Spinal cord (tissue), 10 donors: ENCODE measurements at places on chromosomes 4 and X.

- no peak overlapping the region for H3K27ac ChIP-seq
- H3K27me3 ChIP-seq, result no peaks in the 10 kb centered on the region
- no peak overlapping the region for H3K4me3 ChIP-seq
- H3K36me3 ChIP-seq, result no peaks in the 10 kb centered on the region
These were observed 315.7 kb downstream of the FBXW7 start for GRCh38 chr4:152220201-152220666.

GRCh38 chr4:128716338-128716737, 93.2 kb upstream of the JADE1 start:
- H3K27me3 ChIP-seq, result no peaks in the 10 kb centered on the region
- H3K4me1 ChIP-seq, result no peaks in the 10 kb centered on the region
- no peak overlapping the region for H3K4me3 ChIP-seq
- no peak for DNase-seq
- no peaks in the 10 kb centered on the region for H3K36me3 ChIP-seq
- H3K27ac ChIP-seq, result no peak overlapping the region

GRCh38 chr4:153232768-153233167, 28.5 kb downstream of the TRIM2 start:
- no peak for DNase-seq
- H3K27ac ChIP-seq, result no peak overlapping the region
- no peaks in the 10 kb centered on the region for H3K36me3 ChIP-seq
- no peaks in the 10 kb centered on the region for H3K27me3 ChIP-seq

- H3K27ac ChIP-seq, result peak overlapping the region; percentile 27
- H3K27me3 ChIP-seq, result no peaks in the 10 kb centered on the region
- H3K36me3 ChIP-seq, result no peaks in the 10 kb centered on the region
- DNase-seq, result no peak
- H3K4me3 ChIP-seq, result no peak overlapping the region
These were observed 243.1 kb upstream of the FTHL17 start for GRCh38 chrX:31314921-31315320.

GRCh38 chr4:86961605-86962295, 26.9 kb downstream of the AFF1 start:
- H3K27me3 ChIP-seq, result no peaks in the 10 kb centered on the region
- H3K4me3 ChIP-seq, result no peak overlapping the region
- H3K36me3 ChIP-seq, result no peaks in the 10 kb centered on the region
- H3K4me1 ChIP-seq, result peaks cover 8% of the 10 kb centered on the region

DNA sequence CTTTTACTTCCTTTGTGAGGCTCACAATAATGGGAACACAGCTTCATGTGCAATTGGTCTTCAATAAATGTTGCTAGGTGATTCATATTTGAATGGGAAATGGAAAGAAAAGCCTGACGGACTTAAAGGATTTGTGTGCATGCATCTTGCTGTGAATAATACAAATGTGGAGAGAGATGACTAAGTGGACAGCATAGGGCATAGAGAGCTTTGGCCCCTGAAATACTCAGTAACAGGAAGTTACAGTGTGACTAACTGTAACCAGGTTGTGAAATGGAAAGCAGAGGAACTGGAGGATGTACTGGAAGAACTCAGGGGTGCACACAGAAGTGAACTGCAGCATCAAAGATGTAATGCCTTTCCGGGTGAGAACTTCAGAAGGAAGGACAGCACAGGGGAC, 206.7 kb downstream of the MGST2 start:
- no peak for DNase-seq
- no peak overlapping the region for H3K27ac ChIP-seq
- H3K27me3 ChIP-seq, result no peaks in the 10 kb centered on the region
- no peaks in the 10 kb centered on the region for H3K36me3 ChIP-seq
- peaks cover 13% of the 10 kb centered on the region for H3K4me1 ChIP-seq

- H3K4me3 ChIP-seq, result peak within 1 kb of the TSS; percentile 62
- H3K4me1 ChIP-seq, result peaks cover 19% of the 10 kb centered on the region
- DNase-seq, result no peak
These were observed at the start of gene HHIP for GRCh38 chr4:144645631-144646522. TSS of gene HHIP (plus strand) at chr4:144646156. CDS start at chr4:144646676, 520 bp downstream.

DNA sequence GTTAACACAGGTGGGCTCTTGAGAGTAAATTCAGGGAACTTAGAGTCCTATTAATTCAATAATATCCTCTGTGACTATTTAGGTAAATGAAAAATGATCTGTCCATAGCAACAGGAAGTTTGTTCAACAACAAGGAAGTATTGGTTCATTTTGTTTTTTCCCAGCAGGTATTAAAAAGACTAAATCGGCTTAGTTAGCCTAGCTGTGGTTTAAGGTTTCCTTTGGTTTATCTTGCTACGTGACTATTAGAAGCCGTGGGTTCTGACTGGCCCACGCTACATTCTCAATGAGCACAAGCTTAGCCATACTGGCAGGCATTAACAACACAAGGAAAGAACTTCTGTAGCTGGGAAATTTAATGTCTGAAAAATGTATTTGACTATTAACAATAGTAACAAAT, 168.8 kb upstream of the HS3ST1 start:
- no peaks in the 10 kb centered on the region for H3K27me3 ChIP-seq
- DNase-seq, result no peak
- H3K36me3 ChIP-seq, result no peaks in the 10 kb centered on the region
- no peak overlapping the region for H3K27ac ChIP-seq
- no peak overlapping the region for H3K4me3 ChIP-seq

GRCh38 chr4:166816890-166817289, 417.4 kb downstream of the SPOCK3 start:
- no peak for DNase-seq
- no peaks in the 10 kb centered on the region for H3K4me1 ChIP-seq
- H3K27ac ChIP-seq, result no peak overlapping the region
- no peak overlapping the region for H3K4me3 ChIP-seq

DNA sequence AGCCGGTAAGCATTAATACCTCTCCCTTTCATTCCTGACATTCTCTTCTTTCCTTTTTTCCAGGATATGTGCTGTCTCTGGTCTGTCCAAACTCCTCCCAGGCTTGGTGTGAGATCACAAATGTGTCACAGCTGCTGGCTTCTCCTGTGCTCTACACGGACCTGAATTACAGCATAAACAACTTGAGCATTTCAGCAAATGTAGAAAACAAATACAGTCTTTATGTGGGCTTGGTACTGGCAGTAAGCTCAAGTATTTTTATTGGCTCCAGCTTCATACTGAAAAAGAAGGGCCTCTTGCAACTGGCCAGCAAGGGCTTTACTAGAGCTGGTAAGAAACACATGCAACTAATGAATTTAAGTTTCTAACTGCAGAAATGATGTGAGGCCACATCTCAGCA, 8.4 kb downstream of the NIPAL1 start:
- no peaks in the 10 kb centered on the region for H3K27me3 ChIP-seq
- no peaks in the 10 kb centered on the region for H3K36me3 ChIP-seq
- peak overlapping the region; percentile 83 for H3K27ac ChIP-seq
- no peak overlapping the region for H3K4me3 ChIP-seq
- DNase-seq, result no peak

- no peak overlapping the region for H3K4me3 ChIP-seq
- no peak overlapping the region for H3K27ac ChIP-seq
- no peaks in the 10 kb centered on the region for H3K4me1 ChIP-seq
- no peaks in the 10 kb centered on the region for H3K36me3 ChIP-seq
These were observed 547.8 kb upstream of the PCDH7 start for GRCh38 chr4:30172416-30172815.

DNA sequence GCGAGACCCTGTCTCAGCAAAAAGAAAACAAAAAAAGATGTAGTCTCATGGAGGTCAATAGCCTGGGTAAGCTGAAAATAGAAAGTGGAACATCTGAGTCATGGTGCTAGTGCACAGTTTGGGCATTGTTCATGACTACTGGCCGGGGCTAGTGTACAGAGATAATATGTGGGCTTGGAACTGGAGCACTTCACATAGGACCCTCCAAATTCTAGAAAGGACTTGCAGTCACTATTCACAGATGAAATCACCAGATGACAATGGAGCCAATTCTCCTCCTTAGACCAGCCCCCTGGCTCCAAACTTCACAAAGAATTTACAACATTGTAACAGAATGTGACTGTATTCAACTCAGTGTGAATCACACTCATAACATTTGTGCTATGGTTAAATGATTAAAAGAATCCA, 367.8 kb upstream of the SLC7A11 start:
- no peak for DNase-seq
- no peaks in the 10 kb centered on the region for H3K4me1 ChIP-seq
- no peak overlapping the region for H3K4me3 ChIP-seq
- H3K27ac ChIP-seq, result no peak overlapping the region
- H3K27me3 ChIP-seq, result no peaks in the 10 kb centered on the region
- no peaks in the 10 kb centered on the region for H3K36me3 ChIP-seq

DNA sequence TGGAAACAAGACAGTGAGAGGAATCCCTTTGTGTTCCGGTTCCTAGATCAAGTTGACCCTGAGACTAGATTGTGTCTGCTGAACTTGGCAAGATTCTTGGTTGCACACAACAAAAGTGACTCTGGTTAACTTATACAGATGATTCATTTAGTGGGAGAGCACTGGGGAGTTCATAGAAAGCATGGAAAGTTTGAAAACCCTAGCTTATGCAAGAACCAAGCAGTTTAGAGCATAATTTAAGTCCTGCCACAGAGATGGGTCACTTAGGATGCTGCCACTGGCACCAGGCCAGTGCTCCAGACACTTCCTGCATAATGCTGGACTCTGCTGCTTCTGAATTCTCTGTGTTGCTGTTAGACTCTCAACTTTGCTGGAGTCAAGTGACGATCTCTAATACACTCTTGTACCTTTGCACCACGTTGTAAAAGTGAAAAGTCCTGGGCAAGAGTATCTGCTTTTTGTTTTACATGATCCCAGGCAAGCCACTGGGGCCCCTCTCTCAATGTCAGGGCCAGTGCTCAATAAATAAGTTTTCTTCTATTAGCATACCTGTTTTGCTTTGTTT, 12.7 kb upstream of the DCUN1D4 start:
- no peaks in the 10 kb centered on the region for H3K4me1 ChIP-seq
- no peak overlapping the region for H3K27ac ChIP-seq
- no peaks in the 10 kb centered on the region for H3K36me3 ChIP-seq
- DNase-seq, result no peak

- no peak for DNase-seq
These were observed 655.2 kb downstream of the RAPGEF2 start for GRCh38 chr4:159758061-159758460.

GRCh38 chrX:137998619-137999018, 432.7 kb downstream of the ZIC3 start:
- no peaks in the 10 kb centered on the region for H3K4me1 ChIP-seq
- H3K36me3 ChIP-seq, result no peaks in the 10 kb centered on the region
- H3K27me3 ChIP-seq, result peaks cover 2% of the 10 kb centered on the region
- no peak overlapping the region for H3K4me3 ChIP-seq
- no peak overlapping the region for H3K27ac ChIP-seq

DNA sequence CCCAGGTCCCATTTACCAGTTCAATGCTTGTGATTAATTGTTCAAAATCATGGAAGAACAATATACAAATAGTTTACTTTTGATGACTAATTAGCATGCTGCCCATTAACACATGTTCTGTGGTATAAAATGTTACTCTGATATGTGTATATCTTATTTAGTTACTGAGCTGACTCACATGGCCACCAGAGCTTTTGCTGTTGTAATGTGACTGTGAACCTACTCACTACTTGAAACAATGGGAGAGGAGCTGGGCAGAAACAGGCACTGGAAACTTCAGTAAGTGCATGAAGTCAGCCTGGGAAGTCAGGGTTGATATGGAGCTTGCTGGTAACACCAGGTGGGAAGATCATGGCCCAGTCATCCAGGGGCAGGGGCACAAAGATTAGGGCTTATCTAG, 72.7 kb upstream of the MAD2L1 start:
- no peaks in the 10 kb centered on the region for H3K36me3 ChIP-seq
- no peak for DNase-seq
- no peak overlapping the region for H3K4me3 ChIP-seq
- no peaks in the 10 kb centered on the region for H3K27me3 ChIP-seq
- no peak overlapping the region for H3K27ac ChIP-seq

DNA sequence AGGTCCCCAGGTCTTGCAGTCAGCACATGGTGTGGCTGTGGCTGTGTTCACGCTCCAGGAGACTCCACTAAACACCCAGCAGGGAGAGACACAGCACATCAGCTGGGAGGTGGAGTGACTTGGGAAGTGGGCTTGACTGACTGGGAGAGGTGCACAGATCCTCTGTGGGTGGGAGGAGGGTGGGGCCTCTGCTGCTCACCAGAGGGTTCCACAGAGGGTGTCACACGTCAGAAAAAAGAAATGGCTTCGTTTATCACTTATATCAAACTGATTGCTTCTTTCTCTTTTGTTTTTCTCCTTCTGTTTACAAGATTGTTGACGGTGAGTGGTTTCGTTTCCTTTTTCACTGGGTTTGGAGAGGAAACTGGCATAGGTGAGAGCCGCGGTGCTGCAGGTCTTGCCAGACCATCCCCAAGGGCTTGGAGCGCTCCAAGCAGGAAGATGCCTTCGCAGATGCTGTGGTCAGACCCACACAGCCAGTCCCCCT, 24.8 kb upstream of the FAM193A start:
- H3K36me3 ChIP-seq, result peaks cover 59% of the 10 kb centered on the region
- no peak overlapping the region for H3K27ac ChIP-seq
- no peak for DNase-seq
- no peaks in the 10 kb centered on the region for H3K4me1 ChIP-seq
- H3K4me3 ChIP-seq, result no peak overlapping the region
- H3K27me3 ChIP-seq, result no peaks in the 10 kb centered on the region

DNA sequence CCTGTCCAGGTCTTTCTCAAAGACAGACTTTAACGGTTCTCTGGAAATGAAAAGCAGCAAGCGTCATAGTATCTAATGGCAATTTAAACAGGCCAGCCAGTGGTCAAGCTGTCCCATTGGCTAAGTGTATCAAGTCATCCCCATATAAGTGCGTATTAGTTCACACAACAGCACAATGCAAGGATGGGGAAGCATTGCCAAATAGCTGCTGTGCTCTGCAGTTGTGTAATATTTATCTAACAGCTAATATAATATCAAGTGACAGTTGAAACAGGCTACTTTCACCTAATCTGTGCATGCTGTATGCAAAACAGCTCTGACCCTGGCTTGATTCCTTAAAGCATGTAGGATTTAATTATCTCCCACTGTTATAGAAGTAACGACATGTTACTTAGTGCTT, 134.8 kb upstream of the PPARGC1A start:
- DNase-seq, result no peak
- H3K4me3 ChIP-seq, result no peak overlapping the region
- peaks cover 3% of the 10 kb centered on the region for H3K27me3 ChIP-seq
- H3K4me1 ChIP-seq, result no peaks in the 10 kb centered on the region

GRCh38 chr4:25235401-25235800, 1.6 kb downstream of the PI4K2B start:
- no peaks in the 10 kb centered on the region for H3K4me1 ChIP-seq
- DNase-seq, result no peak
- no peak overlapping the region for H3K4me3 ChIP-seq
- H3K27ac ChIP-seq, result no peak overlapping the region
- H3K27me3 ChIP-seq, result no peaks in the 10 kb centered on the region

DNA sequence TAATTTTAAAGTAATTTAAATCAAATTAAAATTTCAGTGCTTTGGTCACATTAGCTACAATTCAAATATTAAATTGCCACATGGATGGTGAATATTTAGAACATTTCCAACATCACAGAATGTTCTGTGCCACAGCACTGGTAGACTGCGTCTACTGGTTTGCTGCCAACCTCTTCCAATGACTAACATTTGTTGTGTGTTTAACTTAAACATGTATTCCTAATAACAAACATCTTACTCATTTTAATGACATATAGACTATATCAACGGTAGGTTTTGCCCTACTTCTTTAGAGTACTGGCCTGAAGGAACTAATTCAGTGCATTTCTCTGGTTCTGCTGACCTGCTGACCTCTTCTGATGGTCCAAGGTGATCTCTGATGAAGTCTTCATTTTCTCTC, 157.6 kb downstream of the DCK start:
- no peak overlapping the region for H3K27ac ChIP-seq
- H3K4me1 ChIP-seq, result no peaks in the 10 kb centered on the region
- H3K27me3 ChIP-seq, result no peaks in the 10 kb centered on the region
